ENCODE measurements at places on chromosomes 2 and 18.

DNA sequence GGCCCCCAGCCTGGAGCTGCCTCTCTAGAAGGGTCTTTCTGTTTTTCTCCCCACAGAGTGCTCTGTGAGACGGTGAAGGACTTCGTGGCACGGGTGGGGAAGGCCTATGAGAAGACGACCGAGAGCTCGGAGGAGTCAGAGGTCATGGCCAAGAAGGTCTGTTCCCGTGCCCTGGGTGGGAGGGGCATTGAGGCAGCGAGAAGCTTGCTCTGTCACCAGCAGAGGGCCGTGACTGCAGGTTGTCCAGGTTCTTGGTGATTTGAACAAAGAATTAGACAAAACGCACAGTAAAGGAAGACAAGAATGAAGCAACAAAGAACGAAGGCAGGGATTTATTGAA, 93.9 kb downstream of the DGKD start:
- H3K4me1 ChIP-seq, result peaks cover 9% of the 10 kb centered on the region
- peaks cover 37% of the 10 kb centered on the region for H3K36me3 ChIP-seq
- peak overlapping the region; percentile 79 for H3K27ac ChIP-seq
- no peak for DNase-seq
- H3K4me3 ChIP-seq, result no peak overlapping the region
- no peaks in the 10 kb centered on the region for H3K27me3 ChIP-seq

DNA sequence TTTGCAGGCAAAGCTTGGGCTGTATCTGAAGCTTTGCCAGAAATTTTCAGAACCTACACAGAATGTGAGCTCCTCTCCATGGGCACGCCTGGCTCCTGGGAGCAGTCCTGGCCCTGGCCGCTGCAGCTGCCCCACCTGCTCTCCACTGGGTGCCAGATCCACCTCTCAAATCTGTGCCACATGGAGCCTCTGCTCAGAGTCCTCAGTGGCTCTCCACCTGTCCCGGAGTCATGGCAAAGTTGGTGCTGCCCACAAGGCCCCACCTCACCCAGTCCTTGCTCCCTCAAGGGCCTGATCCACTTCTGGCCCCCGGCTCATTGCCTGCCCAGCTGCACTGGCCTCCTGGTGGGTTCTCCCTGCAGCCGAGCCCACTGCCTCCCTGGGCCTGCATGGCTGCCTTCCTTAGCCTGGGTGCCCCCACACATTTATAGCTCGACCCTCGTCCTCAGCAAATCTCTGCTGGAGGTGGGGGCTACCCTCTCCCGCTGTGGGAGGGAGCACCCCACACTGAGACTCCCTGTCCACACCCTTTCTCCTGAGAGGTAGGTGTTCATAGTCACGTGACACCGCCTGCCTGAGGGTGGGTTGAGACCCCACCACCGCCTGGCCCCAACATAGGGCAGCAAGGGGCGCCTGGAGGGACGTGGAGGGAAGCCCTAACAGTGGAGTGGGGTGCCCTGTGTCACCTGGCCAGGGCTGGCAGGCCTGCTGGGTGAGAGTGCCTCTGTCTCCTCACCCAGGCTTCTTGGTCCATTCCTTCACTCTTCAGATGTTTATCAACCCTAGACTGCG, 224.1 kb downstream of the SH3RF3 start:
- H3K4me1 ChIP-seq, result peaks cover 24% of the 10 kb centered on the region
- no peaks in the 10 kb centered on the region for H3K27me3 ChIP-seq
- no peak overlapping the region for H3K27ac ChIP-seq
- DNase-seq, result no peak
- H3K36me3 ChIP-seq, result peaks cover 25% of the 10 kb centered on the region

- H3K27ac ChIP-seq, result no peak overlapping the region
- no peaks in the 10 kb centered on the region for H3K36me3 ChIP-seq
- H3K4me1 ChIP-seq, result no peaks in the 10 kb centered on the region
These were observed 276.0 kb downstream of the CYRIA start for GRCh38 chr2:16389611-16390010.

DNA sequence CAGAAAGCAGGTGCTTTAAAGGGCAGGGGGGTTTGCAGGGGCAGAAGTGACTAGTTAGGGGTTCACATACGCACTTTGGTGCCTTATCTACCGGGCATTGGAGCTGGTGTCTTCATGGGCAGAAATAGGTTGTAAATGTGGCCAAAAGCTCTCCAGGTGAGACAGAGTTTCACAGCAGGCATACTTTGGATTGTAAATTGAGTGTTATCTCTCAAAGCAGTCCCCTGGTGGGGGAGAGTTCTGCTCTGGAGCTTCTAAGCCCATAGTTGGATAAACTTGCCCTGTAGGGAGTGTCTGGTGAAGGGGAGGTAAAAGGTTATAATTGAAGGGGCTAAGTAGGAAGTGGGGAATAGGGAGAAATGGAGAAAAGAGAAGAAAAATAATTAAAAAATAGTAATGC, 43.1 kb downstream of the COL4A3 start:
- no peak for DNase-seq
- H3K27ac ChIP-seq, result no peak overlapping the region
- H3K4me3 ChIP-seq, result no peak overlapping the region
- no peaks in the 10 kb centered on the region for H3K27me3 ChIP-seq

DNA sequence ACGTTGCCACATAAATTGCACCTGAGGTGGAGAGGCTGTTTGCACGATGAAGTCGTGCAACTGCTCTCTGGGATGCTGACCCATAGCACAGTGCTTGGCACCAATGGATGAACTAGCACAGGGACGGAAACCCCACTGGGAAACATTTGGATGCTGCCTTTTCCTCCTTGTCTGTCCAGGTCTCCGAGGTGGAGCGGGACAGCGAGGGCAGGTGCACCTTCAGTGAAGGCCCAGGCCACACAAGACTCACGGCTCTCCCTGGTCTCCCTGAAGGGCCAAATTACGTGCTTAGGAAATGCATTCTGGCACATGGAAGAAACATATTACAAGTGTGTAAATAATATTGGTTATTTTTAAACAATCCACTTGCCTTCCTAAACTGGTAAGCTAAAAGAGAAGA, 70.3 kb downstream of the TPO start:
- no peak overlapping the region for H3K4me3 ChIP-seq
- H3K4me1 ChIP-seq, result no peaks in the 10 kb centered on the region
- no peak for DNase-seq
- no peak overlapping the region for H3K27ac ChIP-seq
- H3K27me3 ChIP-seq, result peaks cover 13% of the 10 kb centered on the region

Measured in MCF 10A (cell line).